Trophoblast cell (in vitro differentiated cells and primary cell): ENCODE measurements at places on chromosomes 16 and 17.

DNA sequence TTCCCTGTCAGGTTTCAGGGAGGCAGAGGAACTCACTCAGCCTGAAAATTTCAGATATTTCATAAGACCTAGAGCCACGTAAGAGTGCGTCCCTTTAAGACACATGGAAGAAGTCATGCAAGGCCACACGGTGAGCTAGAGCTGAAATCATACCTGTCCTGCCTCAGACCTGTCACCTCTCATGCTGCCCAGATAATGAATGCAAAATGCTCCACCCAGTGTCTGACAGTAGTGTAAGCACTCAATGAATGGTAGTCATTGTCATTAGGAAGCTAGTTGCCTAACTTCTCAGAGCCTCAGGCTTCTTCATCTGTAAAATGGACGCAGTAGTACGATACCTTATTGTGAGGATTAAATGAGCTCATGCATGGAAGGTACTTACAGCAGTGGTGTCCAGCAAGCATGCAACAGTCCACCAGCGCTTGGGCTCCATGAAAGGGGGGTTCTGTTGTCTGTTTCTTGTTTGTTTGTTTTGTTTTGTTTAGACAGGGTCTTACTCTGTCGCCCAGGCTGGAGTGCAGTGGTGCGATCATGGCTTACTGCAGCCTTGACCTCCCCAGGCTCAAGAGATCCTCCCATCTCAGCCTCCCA, 60.7 kb downstream of the WSB1 start:
- DNase-seq = peak; percentile 94

DNA sequence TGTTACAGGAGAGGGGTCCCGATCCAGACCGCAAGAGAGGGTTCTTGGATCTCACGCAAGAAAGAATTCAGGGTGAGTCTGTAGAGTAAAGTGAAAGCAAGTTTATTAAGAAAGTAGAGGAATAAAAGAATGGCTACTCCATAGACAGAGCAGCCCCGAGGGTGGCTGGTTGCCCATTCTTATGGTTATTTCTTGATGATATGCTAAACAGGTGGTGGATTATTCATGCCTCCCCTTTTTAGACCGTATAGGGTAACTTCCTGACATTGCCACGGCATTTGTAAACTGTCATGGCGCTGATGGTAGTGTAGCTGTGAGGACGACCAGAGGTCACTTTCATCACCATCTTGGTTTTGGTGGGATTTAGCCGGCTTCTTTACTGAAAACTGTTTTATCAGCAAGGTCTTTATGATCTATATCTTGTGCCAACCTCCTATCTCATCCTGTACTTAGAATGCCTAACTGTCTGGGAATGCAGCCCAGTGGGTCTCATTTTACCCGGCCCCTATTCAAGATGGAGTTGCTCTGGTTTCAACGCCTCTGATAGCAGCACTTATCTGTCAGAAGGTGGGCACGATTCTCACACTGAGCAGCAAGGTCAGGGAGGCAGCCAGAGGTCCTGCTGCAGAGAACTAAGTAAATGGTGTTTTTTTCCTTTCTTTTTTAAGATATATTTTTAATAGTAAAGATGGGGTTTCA, 26.5 kb upstream of the XYLT2 start:
- DNase-seq = no peak

GRCh38 chr16:49524216-49524946, 150.8 kb downstream of the C16orf78 start:
- no peak for DNase-seq

- DNase-seq = no peak
Measured at GRCh38 chr16:68951991-68952877, 108.9 kb downstream of the TANGO6 start.

GRCh38 chr16:30521873-30522641, 4.3 kb downstream of the ZNF768 start:
- DNase-seq = no peak

DNA sequence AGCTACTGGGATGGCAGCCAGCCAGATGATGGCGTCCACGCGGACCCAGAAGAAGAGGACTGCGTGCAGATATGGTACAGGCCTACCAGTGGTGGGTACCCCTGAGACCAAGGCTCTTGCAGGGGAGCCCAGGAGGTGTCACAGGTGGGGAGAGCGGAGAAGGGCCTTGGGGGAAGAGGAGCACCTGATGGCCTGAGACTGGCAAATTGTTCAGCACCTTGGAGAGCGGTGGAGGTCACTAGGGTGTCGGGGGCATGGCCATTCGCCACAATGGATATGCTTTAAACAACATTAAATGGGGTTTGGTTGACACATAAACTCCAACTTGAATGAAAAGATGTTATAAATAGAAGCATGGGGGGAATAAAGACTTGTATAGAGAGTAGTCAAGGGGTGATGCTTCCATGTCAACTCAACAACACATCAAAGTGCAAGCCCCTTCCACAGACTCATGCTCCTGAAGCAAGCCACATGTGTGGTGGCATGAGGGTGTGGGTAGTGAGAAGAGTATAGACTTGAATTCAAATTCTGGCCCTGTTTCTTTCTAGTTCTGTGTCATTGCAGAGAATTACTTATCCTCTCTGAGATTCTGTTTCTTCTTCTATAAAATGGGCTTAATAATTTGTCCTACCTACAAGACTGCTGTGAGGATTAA, 22.2 kb downstream of the CLEC19A start:
- DNase-seq = peak; percentile 28

GRCh38 chr17:56499799-56500388, 93.6 kb upstream of the NOG start:
- DNase-seq = peak; percentile 87

DNA sequence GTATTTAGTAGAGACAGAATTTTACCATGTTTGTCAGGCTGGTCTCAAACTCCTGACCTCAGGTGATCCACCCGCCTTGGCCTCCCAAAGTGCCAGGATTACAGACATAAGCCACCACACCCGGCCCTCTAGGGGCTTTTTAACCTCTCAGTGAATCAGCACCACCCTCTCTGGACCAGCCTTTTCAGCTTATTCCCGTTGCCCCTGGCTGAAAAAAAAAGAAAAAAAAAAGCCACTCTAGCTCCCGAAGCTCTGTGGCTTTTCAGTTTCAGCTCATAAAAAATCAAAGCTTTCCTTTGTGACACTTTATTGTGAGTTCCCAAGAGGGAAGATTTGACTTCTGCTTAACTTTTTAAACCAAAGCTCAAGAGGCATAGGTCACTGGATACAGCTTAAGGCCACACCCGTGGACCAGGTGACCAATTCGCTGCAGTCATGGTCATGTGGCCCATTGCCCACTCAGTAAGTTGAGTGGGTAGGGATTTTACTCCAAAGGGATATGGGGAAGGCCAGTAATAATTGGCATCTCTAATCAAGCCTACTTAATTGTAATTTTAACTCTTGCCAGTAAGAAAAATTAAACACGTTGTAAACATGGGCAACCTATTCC, 46.6 kb upstream of the MED13 start:
- DNase-seq = no peak

- DNase-seq = no peak
Measured at GRCh38 chr17:50558941-50559614, 1.4 kb upstream of the CACNA1G start.

DNA sequence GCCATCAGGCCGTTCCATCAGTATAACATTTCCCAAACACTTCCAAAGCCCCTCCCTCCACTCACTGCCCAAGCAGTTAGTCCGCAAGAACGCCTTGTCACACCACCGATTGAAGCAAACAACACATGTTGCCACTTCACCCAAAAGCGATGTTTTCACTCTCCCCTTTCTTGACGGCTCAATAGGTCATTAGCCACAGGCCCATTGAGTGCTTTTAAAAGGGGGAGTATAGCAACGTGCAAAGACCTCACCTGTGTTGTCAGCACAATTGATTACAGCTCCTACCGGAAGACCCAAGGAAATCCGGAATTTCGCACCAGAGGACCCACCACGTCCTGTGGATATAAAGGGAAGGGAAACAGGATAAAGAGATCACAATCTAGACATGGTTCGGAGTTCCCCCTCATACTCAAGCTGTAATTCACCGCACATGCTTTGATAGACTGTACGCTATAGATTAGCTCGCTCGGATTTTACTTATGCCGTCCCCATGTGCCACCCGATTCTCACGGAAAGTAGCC, 690 bp downstream of the RPL23 start:
- DNase-seq = no peak

DNA sequence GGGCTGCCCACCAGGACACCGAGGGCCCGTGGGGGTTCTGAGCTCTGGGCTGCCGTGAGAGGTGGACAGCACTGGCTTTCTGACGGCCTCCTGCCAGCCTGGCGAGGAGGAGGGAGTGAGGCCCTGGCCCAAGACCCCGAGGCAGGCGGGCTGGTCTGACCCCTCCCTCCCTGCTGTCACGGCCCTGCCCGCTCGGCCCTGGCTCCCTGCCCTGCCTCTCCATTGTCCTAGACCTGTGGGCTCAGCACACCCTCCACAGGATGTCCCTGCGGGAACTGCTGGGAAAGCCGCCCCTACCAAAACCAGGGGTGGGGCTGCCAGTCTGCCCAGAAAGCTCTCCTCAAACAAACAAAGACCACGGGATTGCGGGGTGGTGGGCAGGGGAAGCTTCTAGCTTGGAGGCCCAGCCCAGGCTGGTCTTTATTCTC, 20.7 kb downstream of the SPNS2 start:
- DNase-seq = no peak

DNA sequence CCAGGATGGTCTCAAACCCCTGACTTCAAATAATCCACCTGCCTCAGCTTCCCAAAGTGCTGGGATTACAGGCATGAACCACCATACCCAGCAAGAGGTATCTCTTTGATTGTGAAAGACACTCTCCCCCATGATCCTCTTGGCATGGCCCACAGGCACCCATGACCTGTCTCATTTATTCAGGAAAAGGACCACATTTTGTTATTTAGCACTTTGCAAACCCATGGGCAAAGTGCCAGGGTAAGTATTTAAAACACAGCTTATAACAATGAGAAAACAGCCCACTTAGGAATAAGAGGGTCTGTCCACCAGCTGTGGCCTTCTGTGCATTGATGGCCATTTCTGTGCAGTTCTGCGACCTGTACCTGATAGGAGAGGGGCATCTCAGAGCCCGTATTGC, 12.8 kb upstream of the AKTIP start:
- no peak for DNase-seq

- peak; percentile 3 for DNase-seq
Measured at GRCh38 chr16:82753821-82754220, 127.1 kb downstream of the CDH13 start.

DNA sequence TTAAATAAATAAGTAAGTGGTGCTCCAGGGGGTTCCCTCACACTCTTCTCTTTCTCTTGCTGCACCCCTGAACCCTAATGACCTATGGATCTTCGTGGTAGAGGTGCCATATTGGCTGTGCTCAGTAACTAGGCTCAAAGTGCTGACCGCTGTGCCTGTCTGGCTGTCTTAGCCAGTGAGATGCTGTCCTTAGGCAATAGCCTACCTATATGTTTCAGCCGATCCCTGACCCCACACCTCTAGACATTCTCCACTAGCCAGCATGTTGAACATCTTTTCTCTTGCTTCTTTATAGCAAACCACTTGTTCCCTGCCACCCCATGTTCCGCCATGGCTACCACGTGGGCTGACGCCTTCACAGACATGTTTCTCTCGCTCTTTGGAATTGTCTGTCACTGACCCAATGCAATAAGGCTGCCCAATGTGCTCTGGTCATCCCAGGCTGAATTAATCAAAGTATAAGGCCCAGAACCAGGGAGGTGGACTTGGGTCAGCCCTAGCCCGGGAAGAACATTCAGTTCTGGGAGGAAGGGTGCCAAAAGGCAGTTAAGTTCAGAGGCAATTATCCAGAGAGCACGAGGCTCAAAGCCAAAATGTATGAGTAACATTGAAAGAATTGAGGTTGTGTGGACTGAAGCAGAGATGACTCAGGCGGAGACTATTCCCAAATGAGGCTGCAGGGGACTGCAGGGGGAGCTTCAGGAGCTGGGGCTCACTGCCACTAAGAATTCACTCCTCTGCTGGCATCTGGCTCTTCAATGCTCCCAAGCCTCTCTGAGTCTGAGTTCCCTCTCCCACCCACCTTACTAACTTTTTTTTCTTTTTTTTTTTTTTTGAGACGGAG, 28.7 kb upstream of the TNRC6A start:
- DNase-seq = peak; percentile 54

DNA sequence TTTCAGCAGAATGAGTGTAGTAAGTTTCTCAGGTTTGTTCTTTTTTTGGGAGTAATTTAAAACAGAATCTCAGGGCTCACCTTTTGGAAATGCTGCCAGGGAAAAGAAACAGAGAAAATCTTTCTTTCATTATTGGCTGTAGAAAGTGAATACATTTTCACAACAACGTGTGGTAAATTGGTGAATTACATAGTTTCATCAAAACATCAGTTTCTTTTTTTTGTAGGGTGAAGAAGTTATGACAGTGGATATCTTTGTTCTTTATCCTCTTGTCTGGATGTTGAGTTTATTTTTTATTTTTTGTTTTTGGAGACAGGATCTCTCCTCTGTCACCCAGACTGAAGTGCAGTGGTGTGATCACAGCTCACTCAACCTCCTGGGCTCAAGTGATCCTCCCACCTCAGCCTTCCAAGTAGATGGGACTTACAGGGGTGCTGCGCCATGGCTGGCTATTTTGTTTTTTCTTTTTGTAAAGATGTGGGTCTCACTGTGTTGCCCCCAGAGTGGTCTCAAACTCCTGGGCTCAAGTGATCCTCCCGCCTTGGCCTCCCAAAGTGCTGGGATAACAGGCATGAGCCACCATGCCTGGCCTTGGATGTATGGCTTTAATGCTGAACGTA, 2.4 kb downstream of the ZNF267 start:
- no peak for DNase-seq

- DNase-seq = no peak
Measured at GRCh38 chr16:66695471-66695934, 1.0 kb downstream of the CMTM4 start.

GRCh38 chr16:57392694-57393093, 11.9 kb upstream of the CCL17 start:
- no peak for DNase-seq

DNA sequence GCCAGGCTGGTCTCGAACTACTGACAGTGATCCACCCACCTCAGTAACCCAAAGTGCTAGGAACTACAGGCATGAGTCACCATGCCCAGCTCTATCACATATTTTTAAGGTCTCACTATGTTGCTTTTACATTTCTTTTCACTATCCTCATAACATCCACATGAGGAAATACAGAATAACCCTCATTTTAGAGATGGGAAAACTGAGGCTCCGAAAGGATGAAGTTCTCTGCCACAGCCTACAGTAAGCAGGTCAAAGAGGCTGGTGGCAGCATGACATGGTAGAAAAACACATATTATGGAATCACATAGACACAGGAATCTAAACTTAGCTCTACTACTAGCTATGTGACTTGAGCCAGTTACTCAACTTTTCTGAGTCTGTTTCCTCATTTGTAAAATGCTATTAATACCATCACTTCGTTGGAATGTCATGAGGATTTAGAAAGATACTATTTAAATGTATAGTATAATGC, 32.2 kb downstream of the APPBP2 start:
- DNase-seq = peak; percentile 75

DNA sequence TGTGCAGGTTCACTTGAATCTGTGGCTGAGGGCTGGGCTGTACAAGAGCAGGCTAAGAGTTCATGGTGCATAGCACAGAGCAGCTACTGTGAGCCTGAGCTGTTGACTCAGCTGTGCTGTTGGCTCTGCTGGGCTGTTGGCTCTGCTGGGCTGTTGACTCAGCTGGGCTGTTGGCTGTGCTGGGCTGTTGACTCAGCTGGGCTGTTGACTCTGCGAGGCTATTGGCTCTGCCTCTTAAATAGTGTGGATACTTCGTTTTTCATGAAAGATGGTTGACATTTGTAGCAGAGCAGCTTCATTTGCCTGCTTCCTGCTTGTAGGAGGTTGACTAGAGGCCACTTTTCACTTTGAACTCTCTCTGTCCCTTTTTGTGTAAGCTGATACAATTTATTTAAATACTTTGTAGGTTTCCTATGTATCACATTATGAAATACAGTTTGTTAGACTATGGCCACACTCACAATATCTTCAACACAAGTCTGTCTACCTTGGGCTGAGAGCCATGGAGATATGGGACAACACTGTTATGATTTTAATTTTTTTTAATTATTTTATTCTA, 40.3 kb upstream of the CCNF start:
- DNase-seq = peak; percentile 54
